H1 (cell line): ENCODE measurements at places on chromosomes 6 and 20. TPM values are rescaled to one million over a fixed set of nuclear protein-coding genes. Genes with fewer than 3 reads are reported as not detected.

- no peak for DNase-seq
These were observed 19.2 kb upstream of the MRPS10 start for GRCh38 chr6:42236682-42237473.

DNA sequence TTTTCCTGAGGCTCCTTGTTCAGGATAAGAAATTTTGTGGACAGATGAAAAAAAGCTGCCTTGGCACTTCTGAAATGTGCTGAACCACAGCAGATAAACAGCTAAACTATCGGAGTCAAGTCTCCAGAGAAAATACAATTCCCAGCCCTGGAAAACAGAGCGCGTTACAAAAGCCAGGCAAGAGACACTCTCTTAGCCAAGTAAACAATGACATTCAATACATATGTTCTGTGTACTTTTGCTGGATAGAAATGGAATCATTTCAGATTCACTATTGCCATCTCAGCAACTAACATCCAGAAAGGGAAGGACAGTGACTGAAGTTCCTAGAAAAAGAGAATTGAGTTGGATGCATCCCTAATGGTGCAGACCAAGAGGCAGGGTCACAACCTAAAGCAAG lies 196.8 kb upstream of the NRSN1 start:
- no peak for DNase-seq

- DNase-seq: no peak
These were observed 101.8 kb downstream of the TRERF1 start for GRCh38 chr6:42349753-42350511.

- DNase-seq: no peak
These were observed 20.7 kb downstream of the PRPF6 start for GRCh38 chr20:64001607-64002011.

DNA sequence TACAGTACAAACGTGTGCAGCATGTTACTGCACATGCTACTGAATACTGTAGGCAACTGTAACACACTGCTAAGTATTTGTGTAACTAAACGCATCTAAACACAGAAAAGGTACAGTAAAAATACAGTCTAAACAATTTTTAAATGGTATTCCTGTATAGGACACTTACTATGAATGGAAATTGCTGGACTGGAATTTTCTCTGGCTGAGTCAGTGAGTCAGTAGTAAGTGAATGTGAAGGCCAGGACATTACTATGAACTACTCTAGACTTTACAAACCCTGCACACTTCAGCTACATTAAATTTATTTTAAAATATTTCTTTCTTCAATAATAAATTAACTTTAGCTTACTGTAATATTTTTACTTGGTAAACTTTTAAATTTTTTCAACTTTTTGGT lies 225.0 kb upstream of the TENT5A start:
- DNase-seq: no peak

GRCh38 chr6:168427184-168427583 lies 13.8 kb upstream of the SMOC2 start:
- DNase-seq: no peak

DNA sequence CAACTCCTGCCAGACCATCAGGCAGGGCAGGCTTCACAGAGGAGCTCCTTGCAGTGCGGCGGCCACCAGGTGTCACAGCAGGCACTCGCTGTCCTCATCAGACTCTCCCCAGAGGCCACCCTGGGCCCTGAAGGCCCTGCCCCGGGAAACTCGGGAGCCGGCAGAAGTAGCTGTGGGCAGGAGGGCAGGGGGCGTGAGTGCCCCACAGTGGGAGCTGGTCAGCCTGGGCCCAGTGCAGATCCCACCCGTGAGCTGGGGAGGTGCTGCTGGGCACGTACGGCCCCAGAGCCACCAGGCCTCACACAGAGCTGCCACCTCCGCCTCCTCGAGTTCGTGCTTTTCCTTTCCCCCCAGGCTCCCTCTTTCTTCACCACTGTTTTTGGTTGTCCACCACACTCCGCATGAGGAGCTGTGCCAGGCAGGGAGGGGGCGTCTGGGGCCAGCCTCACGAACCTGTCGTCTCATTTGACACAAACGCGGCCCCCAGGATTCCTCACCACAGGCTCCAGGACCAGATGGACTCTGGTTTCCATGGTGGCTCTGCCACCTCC lies 33.8 kb downstream of the FRMD1 start:
- no peak for DNase-seq

Gene PEX3
- total RNA-seq: 14.4 and 16.8 TPM in 2 replicates
